NCI-H510A treated with DMSO at 0.1 percent for 48 hours (cell line): ENCODE measurements at places on chromosomes 16 and 17.

GRCh38 chr16:55469821-55470532 lies 9.0 kb upstream of the MMP2 start:
- DNase-seq = no peak

GRCh38 chr16:8237452-8237851 lies 352.9 kb downstream of the TMEM114 start:
- no peak for DNase-seq

DNA sequence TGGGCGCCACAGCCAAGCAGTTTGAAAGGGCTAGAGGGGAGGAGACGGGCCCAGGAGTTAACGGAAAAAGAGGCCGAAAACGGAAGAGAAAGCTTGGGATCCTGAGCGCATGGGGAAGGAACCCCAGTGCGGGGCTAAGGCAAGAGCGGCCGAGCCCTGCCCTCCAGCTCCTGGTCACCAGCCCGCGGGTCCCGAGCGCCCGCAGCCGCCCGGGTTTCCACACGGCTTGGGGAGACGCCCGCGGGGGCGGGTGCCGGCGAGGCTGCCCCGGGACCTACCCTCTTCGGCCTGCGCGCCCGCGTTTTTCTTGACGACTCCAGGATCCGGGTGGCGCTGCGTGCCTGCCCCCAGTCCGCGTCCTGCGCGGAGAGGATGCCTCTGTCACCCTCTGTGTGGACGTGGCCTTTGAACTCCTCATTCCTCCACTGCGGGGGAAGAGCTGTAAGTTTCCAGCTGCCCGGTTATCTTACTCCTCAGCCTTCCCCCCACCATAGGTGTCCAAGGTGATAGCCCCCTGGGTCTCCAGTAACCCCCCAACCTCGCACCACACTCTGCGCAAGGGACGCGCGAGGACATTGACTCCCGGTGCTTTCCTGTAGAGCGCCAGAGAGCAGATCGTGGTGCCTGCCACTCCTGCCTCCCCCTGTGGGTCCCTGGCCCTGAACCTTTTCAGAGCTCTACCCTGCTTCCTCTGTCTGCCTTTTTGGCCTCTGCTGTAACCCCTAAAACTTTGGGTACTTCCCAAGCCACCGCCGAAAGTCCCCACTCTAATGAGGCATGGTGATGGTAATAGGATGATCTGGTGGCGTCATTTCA lies 1.7 kb upstream of the CDH11 start:
- DNase-seq = no peak

- no peak for DNase-seq
These were observed 119.1 kb downstream of the RAB11FIP4 start for GRCh38 chr17:31510308-31511194.

DNA sequence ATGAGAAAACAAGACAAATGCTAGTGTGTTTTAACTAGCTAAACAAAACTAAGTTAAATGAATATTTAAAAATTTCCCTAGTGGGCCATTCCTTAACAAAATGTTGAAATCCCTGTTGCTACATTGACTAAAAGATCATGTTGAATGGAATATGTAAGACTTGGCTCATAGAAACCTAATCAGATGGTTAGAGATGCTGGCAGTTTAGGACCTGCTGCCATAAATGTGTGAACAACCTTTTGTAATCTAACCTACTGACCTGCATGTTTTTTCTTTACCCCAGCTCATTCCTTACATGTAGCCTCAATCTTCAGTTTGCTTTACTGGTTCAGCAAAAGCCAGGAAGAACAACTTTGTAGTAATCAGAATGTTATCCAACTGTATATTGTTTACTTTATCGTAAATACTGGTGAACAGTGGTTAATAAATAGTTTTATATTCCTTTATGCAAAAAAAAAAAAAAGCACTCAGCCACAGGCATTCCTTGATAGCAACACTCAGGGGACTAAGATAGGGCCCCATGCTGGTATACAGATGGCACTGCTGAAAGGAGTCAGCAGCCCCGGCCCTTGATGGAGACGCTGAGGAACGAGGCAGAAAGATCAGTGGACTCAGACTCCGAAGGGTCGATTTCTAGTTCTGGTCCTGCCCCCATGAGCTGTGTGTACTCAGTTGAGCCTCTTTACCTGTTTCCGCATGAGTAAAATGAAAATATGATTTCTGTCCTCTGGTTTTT lies 78.2 kb downstream of the MARF1 start:
- DNase-seq = no peak

- DNase-seq = no peak
These were observed 145.4 kb downstream of the IRX5 start for GRCh38 chr16:55076053-55076452.

GRCh38 chr17:65229621-65229995 lies 92.4 kb downstream of the RGS9 start:
- no peak for DNase-seq

- DNase-seq = peak; percentile 5
These were observed 55.1 kb downstream of the ATP2C2 start for GRCh38 chr16:84423416-84423837.
